ENCODE measurements at places on chromosomes 16 and 17.

- no peak for DNase-seq
Measured at GRCh38 chr16:89168381-89169189, 3.0 kb upstream of the CDH15 start.

GRCh38 chr17:73863761-73864535 is 219.7 kb upstream of the SDK2 start:
- DNase-seq = no peak

- no peak for DNase-seq
Measured at GRCh38 chr16:55308973-55309372, 15.0 kb upstream of the IRX6 start.

GRCh38 chr17:57444682-57445450 is 188.5 kb downstream of the MSI2 start:
- DNase-seq = no peak

- no peak for DNase-seq
Measured at GRCh38 chr17:50768346-50768761, 1.0 kb upstream of the ANKRD40CL start.

- DNase-seq = no peak
Measured at GRCh38 chr16:86864586-86864985, 286.2 kb downstream of the FOXL1 start.

DNA sequence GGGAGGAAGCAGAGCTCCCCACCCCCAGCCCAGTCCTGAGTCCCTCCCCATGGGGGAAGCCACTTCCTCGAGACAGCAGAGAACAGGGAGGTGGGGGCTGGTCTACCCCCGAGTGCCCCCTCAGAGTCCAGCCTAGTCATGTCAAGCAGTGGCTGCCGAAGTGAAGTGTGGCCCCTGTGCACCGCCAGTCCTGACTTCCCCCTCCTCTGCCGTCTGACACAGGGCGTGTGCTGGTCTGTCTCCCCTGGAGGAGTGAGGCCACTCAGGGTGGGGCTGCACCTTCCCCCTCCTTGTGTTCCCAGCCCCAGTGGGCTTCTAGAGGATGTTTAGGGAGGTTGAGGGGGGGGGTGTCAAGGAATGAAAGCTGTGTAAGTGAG is 46.9 kb downstream of the MRC2 start:
- no peak for DNase-seq

DNA sequence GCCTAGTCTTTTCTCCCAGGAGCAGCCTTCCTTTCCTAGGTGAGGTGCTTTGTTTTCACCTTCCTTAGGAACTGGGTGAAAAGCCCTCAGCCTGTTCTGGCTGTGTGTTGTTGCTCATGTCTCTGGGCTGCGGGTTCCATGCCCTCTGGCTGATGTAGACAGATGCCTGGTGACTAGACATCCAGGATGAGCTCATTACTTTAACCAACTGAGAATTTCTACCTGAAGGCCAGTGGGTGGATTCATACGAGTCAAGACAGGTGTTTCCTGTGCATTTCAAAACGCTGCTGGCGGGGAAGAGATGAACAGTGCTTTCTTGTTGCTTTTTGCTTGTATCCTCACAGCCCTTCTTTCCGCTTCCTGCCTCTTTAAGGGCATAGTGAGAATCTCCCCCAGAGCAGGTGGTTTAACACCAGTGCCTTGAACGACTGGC is 22.3 kb downstream of the SAP30BP start:
- peak; percentile 52 for DNase-seq

GRCh38 chr17:33263396-33263795 is 29.7 kb downstream of the ASIC2 start:
- DNase-seq = no peak

GRCh38 chr16:87344165-87344930 is 27.2 kb upstream of the C16orf95 start:
- DNase-seq = no peak

DNA sequence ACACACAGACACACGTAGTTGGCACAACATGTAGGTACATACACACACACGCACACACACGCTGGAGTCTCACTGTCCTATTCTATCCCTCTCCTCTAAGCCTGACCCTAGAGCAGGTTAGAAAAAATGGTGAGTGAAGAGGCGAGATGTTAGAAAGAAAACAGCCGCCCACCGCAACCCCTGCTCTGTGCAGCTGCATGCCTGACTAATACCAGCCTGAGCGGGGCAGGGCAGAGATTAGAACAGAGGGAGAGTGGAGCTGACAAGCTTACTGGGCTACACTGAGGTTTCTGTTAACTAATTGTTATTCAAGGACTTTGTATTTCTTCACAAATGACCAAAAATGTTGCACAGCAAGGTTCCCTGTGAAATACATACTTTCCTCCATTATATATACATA is 59.8 kb downstream of the AMFR start:
- no peak for DNase-seq

- DNase-seq = no peak
Measured at GRCh38 chr17:50354198-50354597, 8.3 kb downstream of the XYLT2 start.

DNA sequence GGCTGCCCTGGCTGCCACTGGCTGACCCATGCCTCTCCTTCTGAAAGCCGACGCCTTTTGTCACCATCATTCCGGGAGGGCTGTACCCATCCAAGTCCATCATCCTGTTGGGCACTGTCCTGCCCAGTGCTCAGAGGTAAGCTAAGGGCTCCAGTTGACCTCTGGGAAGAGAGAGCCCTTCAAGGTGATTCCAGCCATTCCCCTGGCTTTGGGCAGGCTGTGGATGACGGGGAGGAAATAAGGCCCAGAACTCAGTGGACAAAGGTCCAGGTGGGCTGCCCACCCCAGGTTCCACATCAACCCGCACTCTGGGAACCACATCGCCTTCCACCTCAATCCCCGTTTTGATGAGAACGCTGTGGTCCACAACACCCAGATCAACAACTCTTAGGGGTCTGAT is 45.8 kb downstream of the NOS2 start:
- no peak for DNase-seq

DNA sequence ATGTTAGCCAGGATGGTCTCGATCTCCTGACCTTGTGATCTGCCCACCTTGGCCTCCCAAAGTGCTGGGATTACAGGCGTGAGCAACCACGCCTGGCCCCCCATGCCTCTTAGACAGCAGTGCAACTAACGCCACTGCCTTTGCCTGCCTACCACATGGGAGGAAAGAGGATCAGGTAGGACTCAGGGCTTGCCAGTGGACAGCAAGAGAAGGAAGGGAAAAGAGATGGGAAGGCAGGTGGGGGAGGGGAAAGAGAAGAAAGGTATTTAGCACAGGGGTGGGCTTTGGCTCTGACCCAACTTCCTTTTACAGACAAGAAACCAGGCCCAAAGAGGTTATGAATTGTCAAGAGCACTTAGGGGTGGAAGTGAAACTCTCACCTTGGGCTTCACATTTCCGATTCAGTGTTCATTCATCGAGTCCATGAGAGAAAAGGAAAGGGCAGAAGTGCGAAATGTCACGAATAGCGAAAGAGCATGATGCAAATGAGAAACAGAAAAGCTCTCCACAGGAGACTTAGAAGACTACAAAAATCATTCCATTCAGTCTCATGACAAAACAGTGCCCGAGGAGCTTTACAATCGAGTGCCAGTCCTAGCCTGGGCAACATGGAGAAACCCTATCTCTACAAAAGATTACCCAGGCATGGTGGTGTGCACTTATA is 36.4 kb downstream of the CDK5R1 start:
- DNase-seq = no peak

DNA sequence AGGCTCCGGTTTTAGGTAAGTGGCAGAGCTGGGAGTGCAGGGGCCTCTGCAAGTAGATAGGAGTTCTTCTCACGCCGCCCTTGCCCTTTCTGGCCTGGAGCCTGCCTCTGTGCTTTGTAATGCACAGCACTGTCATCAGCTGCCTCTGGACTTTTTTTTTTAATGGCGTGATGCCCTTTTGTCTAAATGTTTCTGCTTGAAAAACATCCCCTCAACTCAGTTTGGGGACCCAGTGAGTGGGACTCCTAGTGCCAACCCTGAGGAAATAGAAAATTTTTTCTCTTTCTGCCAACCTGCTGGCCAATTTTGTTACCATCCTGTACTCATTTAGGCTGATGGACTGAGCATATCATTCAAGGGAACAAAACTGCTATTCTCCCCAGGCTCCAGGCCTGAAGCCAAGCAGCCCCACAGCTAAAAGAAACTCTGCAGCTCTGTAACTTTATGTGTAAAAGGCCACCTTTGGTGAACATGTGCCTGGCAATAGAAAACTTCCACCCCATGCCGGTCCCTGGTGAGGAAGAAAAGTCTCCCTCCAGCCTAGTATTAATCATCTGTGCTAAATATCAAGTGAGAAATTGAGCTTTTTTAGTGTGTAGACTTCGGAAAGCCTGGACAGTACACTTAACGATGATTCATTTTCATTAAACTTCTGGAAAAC is 22.5 kb downstream of the SLC6A2 start:
- no peak for DNase-seq

DNA sequence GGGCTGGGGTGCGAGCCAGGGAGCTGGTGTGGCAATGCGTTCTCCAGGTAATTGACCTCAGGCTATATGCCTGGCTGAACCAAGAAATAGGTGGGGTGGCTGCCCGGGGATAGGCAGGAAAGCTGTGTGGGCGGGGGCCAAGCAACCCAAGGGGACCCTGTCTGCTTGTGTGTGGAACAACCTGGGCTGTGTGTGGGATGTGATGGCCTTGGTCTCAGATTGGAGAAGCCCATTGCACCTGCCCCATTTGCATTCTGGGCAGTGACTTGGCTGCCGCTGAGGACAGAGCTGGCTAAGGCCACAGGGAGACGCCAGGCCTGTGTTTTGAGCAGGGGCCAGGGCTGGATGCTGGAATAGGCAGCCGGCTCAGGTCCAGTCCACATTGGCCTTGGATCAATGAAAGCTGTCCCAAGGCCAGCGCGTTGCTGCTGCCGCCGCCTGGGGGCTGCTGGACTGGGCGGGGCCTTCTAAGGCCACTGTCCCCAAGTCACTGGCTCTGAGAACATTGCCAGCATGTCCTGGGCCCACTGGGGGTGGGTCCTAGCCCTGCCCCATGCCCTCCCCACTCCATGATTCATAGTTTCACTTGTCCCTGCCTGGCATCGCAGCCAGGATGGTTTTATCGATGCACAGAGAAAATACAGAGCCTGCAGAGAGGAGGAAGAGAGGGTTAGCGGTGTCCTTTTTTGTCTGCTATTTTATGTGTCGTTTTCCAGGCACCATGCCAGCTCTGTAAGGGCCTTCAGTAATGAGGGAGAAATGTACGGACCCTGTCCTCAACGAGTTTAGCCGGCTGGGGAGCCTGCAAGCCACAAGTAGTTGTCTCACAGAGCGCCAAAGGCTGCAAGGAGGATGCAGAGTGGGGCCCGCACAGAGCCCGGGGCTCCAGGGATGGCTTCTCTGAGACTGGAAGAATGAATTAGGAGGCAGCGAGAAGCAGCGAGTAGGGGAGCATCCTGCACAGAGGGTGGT is 43.9 kb downstream of the NKD1 start:
- DNase-seq = no peak

GRCh38 chr16:23432176-23433128 is 20.5 kb downstream of the COG7 start:
- no peak for DNase-seq

- no peak for DNase-seq
Measured at GRCh38 chr16:76970087-76970744, 220.8 kb upstream of the MON1B start.

- no peak for DNase-seq
Measured at GRCh38 chr17:31413874-31414549, 22.5 kb downstream of the RAB11FIP4 start.

GRCh38 chr16:89325861-89326471 is 108.5 kb downstream of the ZNF778 start:
- peak; percentile 42 for DNase-seq

- DNase-seq = no peak
Measured at GRCh38 chr17:48542698-48543106, 2.2 kb downstream of the HOXB2 start.

- no peak for DNase-seq
Measured at GRCh38 chr17:80153004-80153403, 6.1 kb upstream of the EIF4A3 start.

GRCh38 chr17:14359163-14360020 is 58.5 kb downstream of the HS3ST3B1 start:
- DNase-seq = peak; percentile 79
